ENCODE measurements at places on chromosomes 1 and 21.

- no peak for DNase-seq
Observed at GRCh38 chr1:31618916-31619846, 1.7 kb downstream of the HCRTR1 start.

DNA sequence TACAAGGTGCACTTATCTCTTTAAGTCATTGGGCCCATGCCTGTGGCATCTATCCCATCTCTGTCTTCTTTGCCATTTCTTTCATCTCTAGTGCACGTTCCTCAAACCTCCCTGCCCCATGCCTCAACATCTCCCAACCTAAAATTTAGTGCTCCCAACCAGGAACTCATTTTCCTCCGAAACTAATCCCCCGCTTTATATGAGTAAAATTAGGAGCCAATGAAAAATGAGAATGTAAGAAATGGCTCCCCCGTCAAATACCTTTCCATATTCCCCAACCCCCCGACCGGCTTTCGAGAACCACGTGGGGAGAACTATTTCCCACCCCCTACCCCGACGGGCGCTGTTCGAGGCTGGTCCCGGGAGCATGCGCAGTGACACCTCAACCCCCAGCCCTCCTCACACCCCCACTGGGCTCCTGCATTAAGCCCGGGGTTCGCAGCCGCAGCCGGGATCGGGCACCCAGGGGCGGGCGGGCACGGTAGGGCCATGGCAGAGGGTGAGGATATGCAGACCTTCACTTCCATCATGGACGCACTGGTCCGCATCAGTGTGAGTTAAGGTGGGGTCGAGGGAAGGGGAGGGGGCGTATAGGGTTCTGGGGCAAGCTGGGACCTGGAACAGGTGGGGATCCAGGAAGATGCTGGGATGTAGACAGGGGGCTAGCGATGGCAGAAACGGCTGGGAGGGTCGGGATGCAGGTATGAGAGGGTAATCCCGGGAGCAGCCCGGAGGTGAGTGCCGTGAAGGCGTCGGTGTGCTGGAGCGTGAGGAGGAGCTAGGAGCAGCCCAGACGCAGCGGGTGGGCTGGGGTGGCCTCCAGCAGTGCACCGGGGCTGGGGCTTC is at the start of gene TRIM46:
Gene TRIM46 (plus strand): TSS at position 372 of the 846 bp plus-strand sequence. CDS start 118 bp downstream, at position 490.
- DNase-seq, result peak; percentile 75

- DNase-seq, result no peak
Observed at GRCh38 chr1:10082785-10083479, 50.2 kb downstream of the UBE4B start.

DNA sequence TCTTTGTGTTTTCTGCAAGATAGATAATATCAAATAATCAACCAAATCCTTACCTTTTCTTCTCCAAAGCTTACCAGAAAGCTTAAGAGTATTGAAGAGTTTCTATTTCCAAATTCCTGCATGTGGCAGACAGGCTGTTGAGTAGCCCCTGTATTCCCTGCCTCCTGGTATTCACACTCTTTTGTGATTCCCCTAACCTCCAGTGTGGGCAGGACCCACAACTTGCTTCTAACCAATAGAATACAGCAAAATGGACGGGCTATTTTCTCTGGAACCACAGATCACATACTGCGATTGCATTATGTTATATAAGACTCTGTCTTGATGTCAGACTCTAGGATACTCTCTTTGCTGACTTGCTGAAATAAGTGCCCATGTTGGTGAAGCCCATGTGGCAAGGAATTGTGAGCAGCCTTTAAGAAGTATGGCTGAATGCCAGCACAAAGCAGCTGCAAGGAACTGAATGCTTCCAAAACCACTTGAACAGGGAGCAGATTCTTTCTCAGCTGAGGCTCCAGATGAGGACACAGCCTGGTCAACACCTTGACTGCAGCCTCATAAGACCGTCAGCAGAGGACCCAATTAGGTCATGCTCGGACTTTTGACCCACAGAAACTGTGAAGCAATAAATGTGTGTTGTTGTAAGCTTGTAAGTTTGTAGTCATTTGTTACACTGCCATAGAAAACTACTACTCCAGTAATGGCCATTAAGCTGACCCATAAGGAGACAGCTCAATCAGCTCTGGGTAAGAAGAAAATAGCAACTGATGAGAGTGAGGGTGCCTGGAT is 47.9 kb upstream of the PLXNA2 start:
- DNase-seq, result no peak

GRCh38 chr1:217403026-217403720 is 227.7 kb downstream of the GPATCH2 start:
- DNase-seq, result no peak

DNA sequence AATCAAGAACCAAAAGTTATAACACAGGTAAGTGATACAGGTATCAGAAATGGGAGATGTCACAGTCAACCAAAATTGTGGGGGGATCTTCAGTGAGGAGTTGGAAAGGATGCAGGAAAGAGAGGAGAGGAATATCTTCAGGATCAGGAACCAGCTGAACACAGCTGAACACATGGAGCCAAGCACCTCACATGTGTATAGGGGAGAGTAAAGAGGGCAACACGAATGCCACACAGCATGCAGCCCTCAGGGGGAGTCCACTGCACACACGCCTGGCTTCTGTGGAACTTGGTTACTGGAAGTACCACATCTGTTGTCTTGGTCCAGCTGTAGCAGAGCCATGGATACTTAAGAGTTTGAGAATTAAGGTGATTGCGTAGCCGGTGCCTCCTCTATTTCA is 218.8 kb downstream of the RGS7 start:
- no peak for DNase-seq

DNA sequence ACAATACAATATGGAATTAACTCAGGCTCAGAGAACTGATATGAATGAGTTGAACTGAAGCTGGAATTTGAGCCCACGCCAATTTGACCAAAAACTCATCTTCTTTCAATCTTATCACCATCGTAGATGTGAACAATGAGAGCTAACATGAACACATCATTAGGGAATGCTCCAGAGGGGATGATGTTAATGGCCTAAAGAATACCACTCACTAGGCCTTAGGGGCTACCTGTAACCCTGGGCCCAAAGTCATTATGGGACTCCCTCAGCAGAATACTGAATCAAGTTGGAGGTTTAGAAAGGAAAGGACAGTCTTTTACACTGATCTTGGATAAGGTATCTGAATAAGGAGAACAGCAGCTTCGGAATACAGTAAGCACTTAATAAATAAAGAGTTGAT is 73.6 kb downstream of the C1orf94 start:
- DNase-seq, result no peak

DNA sequence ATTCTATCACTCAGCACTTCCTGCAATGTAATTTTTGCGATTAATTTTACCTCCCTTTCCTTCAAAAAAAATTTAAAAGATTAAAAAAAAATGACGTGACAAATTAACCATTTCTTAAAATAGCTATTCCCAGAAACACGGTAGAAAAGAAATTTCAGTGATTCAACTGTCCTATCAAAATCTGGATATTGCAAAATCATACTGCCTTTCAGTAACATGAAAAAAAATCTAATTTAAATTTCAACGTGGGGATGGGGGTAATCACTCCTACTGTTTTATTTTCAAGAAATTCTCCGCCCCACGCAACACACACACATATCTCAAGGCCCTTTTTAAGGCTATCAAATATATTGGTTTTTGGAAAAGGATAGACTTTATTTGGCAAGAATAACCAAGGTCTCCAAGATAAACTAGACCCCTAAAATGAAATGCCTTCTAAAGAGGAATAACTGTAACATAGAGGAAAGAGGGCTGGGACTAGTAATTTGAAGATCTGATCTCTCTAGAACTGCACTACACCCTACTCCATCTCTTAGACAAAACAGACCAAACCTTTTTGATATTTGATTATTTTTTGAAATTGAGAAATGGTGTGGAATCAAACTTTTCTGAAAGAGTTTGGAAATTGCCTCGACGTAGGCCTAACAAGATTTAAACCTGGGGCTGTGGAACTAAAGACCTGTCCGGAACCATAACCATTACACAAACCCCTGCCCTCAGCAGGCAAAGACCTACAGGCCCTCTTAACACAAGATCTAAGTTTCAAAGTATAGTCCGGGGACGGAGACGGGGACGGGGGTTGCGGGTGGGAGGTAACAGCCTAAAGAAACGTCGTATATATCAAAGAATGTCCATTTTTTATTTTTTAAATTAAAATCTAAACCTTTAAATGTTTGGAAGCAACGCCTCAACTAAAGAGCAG is 941 bp downstream of the ARNT start:
- DNase-seq, result no peak

DNA sequence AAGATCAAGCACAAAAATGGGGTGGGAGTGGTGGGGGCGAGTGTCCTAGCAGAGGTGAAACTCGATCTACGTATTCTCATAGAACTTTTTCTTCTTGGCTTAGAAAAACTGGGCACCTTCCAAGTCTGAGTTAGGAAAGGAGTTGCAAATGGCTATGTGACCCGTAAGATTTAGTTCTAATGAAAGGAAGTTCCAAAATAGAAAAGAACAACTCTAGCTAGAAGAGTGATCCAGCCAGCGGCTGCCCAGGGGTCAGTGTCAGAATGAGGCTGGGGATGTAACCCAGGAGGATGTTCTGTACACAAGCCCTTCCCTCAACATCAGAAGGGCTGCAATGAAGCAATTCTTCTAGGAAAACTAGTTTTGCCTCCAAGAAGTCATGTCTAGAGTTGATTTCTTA is 5.2 kb downstream of the MTARC1 start:
- no peak for DNase-seq

- DNase-seq, result peak; percentile 57
Observed at GRCh38 chr21:35697321-35697808, 363.0 kb downstream of the SETD4 start.

DNA sequence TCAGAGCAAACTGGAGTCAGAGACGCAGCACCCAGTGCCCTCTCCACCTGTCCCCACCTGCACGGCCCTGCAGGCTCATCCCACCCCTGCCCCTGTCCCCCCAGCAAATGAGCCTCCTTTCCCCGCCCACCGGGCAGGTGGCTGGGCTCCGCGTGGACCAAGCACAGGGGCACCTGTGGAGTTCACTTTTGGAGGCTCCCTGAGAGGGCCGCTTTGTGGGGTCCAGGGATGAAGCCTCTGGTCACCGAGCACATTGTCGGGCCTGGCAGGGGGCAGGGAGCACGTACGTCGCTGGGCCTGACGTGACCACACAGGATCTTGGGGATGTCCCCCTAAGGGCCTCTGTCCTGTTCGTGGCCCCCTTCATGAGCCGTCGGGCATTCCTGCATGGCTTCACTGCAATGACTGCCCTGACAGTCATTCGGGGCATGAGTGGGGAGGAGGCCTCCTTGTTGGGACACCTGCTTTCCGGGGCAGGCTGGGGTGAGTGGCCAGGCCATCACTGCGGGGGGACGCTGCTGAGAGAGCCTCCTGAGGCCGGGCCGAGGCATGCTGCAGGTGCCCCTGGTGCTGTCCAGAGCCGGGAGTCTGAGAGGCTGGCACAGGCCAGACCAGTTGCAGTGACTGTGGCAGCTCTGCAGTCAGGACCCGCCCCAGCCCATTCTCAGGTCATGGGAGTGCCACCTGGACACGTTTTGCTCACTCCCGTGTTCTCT is 19.7 kb downstream of the SLX9 start:
- DNase-seq, result no peak

- no peak for DNase-seq
Observed at GRCh38 chr1:150141452-150141851, 8.3 kb upstream of the PLEKHO1 start.

- no peak for DNase-seq
Observed at GRCh38 chr1:108557296-108557695, 2.6 kb upstream of the EEIG2 start.

GRCh38 chr1:206098242-206098919 is 18.8 kb downstream of the AVPR1B start:
- DNase-seq, result no peak

GRCh38 chr1:173447224-173447623 is 29.9 kb upstream of the PRDX6 start:
- DNase-seq, result no peak

GRCh38 chr1:17683598-17683997 is 71.5 kb upstream of the ACTL8 start:
- DNase-seq, result no peak

DNA sequence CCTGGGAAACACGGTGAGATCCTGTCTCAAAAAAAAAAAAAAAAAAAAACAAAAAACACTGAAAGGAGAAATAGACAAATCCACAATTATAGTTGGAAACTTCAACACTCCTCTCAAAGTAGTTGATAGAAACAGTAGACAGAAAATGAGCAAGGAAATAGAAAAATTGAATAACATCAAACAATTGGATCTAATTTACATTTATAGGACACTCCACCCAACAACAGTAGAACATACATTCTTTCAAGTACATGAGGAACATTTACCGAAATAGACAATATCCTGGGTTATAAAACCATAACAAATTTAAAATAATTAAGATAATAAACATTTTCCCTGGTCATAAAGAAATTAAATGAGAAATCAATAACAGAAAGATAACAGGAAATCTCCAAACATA is 14.9 kb upstream of the ZMYM1 start:
- no peak for DNase-seq

All from NCI-H748 treated with DMSO at 0.1 percent for 48 hours (cell line).